Motor neuron (in vitro differentiated cells): ENCODE measurements at places on chromosomes 12 and 14.

- ATAC-seq: no peak
Measured at GRCh38 chr12:41402801-41403200, 214.7 kb downstream of the PDZRN4 start.

GRCh38 chr12:90489141-90489540, 465.8 kb downstream of the CCER1 start:
- ATAC-seq: no peak

- ATAC-seq: no peak
Measured at GRCh38 chr14:77598366-77599070, 17.9 kb downstream of the SPTLC2 start.

- ATAC-seq: no peak
Measured at GRCh38 chr14:71408362-71409030, 501.2 kb downstream of the PCNX1 start.

DNA sequence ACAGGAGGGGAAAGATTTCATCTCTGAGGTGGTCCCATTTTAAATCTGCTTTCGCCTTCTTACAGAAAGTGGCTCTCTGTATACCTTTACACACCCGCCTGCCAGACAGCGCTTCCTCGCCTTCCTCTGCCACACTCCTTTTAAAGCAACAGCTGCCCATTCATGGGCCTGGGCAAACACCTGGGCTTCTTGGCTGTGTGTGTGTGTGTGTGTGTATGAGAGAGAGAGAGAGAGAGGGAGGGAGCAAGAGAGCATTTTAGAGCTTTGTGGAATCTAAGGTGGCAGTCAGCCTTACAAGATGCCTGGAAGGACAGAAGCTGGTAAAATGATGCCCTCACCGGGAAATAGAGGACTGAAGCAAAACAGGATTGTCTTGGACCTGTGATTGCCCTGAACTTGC, 20.0 kb downstream of the PTHLH start:
- ATAC-seq: no peak

DNA sequence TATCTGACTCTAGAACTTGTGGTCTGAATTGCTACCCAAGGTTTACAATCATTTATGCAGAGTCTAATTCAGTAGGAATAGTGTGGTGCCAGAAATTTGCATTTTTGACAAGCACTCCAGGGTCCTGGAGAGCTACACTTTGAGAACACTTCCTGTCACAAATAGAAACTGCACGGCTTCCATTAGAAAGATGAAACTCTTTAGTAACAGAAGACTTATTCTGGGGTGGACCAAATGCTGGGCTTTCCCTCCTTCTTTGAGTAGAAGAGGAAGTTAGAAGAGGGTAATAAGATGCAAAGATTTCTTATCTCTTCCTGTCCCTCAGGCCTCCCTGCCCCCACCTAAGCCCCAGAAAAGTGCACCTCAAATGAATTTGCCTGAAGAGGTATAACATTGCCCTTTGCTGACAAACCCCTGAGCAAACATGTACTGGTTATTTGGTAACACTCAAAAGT, 28.4 kb downstream of the DGLUCY start:
- no peak for ATAC-seq

GRCh38 chr12:66107451-66107915, 23.1 kb downstream of the LLPH start:
- ATAC-seq: peak; percentile 87

GRCh38 chr14:87892763-87893162, 100.2 kb downstream of the GALC start:
- ATAC-seq: no peak

DNA sequence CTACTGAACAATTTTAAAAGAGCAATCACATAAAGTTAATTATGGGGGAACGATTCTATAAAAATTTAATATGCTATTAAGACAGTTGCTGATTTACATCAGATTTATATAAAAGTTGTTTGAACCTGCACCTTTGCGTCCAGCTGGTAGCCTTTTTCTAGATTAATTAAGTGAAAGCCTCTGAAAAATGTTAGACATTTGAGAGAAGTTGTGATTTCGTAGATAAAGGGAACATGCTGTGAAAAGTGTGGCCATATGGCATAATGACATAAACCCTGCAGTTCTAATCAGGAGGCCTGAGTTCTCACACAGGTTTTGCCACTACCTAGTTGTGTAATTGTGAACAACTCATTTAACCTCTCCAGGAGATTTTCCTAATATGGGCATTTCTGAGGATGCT, 187.2 kb downstream of the TMTC2 start:
- no peak for ATAC-seq

GRCh38 chr12:105120551-105120950, 13.0 kb downstream of the WASHC4 start:
- no peak for ATAC-seq

- no peak for ATAC-seq
Measured at GRCh38 chr12:16619537-16619936, 13.6 kb upstream of the LMO3 start.

- ATAC-seq: no peak
Measured at GRCh38 chr12:117342682-117343081, 18.7 kb downstream of the NOS1 start.

DNA sequence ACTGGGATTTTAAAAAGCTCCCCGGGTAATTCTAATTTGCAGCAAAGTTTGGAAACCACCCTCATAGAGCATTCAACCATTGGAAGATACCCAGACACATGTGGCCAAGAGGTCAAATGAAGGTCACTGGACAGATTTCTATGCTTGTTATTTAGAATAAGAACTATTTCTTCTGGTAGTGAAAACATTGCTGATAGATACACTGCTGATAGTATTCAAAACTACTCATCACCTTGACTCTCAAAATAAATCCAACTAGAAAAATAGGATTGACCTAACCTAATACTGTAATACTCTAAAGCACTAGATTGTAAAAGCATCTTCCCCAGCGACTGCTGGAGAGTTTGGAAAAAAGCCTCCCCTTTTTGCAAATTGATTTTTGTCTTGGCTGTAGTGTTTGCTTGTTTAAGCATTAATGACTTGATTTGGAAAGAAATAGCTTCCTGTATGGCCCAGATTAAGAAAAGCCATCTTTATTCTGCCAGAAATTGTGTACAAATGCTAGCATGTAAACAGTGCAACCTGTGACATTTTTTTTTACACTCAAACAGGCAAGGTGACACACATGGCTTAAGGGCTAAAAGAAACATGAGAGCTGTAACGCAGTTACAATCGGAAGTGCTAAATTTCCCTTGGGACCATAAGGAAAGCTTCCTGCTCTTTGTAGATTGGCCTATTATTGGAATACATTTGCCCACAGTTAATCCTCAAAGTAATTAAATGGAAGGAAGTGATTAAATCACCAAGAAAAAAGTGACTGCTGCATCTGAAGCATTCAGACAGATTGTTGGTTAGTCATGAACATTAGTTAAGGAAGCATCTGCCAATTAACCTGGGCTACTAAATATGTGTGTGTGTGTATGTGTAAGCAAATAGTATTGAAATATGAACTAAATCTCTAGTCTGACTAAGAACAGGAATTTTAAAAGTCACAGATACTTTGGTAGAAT, 356.5 kb upstream of the ATP2B1 start:
- ATAC-seq: peak; percentile 39

GRCh38 chr12:90061809-90062208, 353.2 kb upstream of the ATP2B1 start:
- no peak for ATAC-seq

DNA sequence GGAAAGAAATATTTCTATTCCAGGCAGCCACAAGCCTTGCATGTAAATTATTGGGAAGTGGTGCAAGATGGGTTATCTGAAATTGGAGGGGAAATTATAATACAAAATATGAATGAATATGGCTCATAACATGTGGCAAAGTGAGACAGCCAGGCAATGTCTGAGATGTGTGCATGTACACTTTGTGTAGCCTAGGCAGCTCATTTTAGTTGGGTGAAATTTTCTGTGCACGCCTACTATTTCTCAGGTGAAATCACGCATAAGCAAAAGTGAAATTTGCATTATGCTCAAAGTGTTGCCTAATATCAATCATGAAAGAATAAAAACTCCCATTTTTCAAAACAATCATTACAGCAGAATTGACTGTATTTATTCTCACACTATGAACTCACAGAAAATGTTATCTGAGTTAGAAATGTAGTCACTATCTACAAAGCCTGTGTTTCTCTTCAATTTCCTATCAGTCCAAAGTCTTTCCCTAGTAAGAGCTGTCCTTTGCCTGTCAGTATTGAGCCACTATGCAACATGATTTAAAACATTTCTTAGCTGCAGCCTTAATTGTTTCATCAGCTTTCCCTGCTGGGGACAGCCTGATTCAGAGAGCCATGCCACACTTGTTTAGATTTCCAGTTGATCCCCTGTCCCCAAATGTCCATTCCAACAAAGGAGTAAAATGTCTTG, 80.7 kb downstream of the EPS8 start:
- peak; percentile 87 for ATAC-seq

GRCh38 chr12:46786774-46787173, 39.0 kb downstream of the SLC38A4 start:
- ATAC-seq: no peak

- no peak for ATAC-seq
Measured at GRCh38 chr12:111270239-111270638, 98.7 kb downstream of the PHETA1 start.

GRCh38 chr12:95131589-95132340, 58.3 kb upstream of the NR2C1 start:
- no peak for ATAC-seq

- no peak for ATAC-seq
Measured at GRCh38 chr12:84294246-84294645, 618.4 kb downstream of the SLC6A15 start.

DNA sequence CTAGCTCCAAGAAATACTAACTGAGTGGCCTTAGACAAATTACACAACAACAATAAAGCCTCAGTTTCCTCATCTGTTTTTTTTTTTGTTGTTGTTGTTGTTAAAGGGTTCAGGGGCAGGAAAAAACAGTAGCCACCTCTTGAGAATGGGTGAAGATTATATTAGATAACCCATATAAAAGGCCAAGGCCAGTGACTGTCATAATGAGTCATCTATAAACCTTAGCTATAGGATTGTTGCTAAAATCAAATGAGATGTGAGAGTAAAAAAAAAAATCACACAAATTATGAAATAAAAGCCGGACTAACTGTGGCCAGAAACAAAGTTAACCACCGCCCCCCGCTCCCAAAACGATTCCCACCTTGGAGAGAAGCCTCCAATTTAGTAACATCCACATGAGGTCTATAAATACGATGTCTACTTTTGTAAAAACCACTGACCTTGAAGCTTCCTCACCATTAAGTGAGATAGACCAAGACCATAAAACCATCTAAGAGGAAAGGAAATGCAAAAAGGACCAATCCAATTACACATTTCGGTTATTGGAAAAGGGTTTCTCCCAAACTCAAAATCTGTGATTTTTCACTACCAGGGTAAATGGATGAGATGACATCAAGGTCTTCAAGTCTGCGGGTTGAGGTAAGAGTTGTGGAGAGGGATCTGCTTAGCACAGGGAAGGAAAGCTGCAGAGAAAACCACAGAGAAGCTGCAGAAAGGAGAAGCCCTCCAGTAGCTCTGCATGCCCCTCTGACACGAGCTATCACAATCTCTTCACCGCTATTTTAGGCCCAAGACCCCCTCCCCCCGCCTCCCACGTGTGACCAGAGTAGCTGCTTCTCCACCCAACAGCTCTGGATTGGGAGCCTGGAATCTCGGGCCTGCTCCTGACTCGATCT, 1.0 kb downstream of the NAA25 start:
- ATAC-seq: peak; percentile 21

GRCh38 chr14:105123064-105123665, 45.4 kb downstream of the JAG2 start:
- ATAC-seq: no peak

DNA sequence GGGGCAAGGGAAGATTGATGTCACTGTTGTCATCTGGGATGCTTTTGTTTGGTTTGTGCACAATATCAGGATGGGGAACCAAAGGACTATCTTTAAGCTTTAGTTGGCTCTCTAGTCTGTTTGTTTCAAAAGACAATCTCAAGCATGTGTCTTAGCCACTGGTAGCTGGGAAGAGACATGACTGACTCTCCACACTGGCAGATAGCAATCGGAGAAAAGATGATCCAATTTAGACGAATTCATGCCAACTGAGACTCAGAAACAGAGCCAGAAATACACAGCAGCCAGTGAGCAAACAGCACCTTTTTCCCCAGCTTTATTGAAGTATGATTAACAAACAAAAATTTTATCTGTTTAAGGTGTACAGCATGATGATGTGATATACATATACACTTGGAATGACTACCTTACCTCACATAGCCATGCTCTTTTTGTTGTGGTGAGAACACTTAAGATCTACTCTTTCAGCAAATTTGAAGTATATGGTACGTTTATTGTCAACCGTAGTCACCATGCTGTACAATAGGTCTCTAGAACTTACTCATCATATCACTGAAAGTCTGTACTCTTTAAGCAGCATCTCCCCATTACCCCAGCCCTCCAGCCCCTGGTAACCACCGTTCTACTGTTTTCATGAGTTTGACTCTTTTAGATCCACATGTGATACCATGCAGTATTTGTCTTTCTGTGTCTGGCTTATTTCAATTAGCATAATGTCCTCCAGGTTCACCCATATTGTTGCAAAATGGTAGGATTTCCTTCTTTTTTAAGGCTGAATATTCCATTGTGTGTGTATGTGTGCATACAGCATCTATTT, 50.6 kb downstream of the DUSP16 start:
- ATAC-seq: no peak

GRCh38 chr12:94875525-94875924, 128.0 kb downstream of the NDUFA12 start:
- no peak for ATAC-seq

GRCh38 chr12:108691998-108692808, 39.1 kb downstream of the CORO1C start:
- ATAC-seq: peak; percentile 11

DNA sequence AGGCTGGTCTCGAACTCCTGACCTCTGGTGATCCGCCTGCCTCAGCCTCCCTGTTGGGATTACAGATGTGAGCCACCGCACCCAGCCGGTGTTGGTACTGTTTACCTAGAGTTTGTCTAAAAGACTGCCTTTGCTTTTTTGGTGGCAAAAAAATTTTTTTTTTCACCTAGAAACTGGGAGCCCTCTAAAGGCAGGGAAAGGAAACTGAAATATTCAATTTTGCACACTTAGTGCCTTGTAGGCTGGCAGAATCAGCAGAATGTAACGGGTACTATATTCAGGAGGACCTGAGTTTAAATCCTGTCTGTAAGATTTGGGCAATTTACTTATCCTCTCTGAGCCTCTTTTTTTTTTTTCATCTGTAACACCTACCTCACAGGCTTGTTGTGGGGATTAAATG, 43.6 kb downstream of the PAPLN start:
- no peak for ATAC-seq

DNA sequence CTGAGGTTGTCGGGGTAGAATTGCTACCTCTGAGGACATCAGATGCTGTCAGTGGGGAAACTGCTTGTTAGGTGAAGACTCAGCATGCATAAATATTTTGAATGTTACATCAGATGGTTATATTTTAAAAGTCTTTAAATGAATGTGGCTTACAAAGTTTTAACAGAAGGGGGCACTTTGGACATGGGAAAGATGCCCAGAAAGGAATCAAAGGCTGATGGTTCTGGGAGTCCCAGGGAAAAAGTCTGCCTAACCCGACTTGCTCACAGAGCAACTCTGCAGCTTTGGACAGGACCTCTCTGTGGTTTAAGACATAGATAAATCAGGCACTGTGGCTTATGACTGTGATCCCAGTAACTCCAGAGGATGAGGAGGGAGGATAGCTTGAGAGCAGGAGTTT, 474.9 kb downstream of the ATP23 start:
- ATAC-seq: no peak
